ENCODE measurements at places on chromosomes 11 and 22.

DNA sequence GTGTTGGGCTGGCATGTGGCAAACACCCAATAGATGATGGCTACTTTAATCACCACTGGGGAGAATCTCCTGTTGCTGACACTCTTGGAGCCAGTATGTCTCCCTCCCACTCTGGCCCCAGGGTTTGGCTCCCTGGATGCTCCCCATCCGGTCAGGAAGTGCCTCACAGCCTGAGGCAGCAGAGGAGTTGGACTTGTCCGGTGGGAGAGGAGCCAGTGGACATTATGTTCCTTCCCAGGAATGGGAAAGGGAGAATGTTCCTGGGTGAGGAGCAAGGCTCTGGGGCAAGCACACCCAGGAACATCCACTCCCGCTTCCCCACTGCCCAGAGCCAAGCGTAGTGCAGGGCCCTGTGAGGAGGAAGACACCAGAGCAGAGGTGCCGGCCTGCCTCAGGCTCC is 84.6 kb upstream of the NAV2 start:
- DNase-seq = no peak

DNA sequence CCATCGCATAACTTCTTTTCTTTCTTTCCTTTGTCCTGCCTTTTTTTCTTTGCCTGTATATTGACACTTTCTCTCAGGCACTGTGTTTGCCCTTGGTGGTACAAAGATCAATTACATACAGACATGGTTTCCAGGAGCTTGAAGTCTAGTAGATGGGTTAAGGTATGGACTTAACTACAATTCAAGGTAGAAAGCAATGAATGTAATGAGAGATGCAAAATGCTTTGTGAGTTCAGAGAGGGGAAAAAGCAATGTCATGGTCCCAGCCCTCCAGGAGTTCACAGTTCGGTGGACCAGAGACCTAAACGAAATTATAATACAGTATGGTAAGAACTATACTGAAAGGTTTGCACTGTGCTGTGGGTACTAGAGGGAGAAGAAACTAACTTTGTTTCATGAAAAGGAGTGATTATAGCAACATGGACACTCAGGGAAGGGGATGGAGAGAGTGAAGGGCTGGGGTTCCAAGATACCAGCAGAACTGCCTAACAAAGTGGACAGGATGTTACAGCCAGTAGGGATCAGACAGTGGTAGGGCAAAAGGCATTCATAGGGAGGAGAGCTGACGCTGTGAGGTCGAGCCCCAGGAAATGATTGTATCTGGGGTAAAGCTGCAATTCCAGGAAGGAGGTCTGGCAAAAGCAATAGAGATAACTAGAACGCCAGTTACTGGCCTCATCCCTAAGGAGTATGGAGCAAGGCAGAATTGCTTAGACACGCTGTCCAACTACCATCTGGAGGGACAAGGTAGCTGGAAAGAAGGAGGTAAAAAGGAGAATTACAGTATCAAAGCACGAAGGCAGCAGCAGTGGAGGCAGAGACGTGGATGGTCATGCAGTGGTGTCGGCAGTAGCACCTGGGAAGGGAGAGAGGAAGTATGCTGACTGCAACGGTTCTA is 158.3 kb upstream of the MTMR2 start:
- DNase-seq = no peak

- no peak for DNase-seq
These were observed 382.6 kb downstream of the INSC start for GRCh38 chr11:15497366-15497765.

- no peak for DNase-seq
These were observed 21.0 kb upstream of the FBLN1 start for GRCh38 chr22:45481661-45482060.

- DNase-seq = no peak
These were observed 12.0 kb downstream of the STX3 start for GRCh38 chr11:59767225-59767611.

GRCh38 chr11:64592656-64593055 is 1.6 kb downstream of the SLC22A12 start:
- DNase-seq = no peak

DNA sequence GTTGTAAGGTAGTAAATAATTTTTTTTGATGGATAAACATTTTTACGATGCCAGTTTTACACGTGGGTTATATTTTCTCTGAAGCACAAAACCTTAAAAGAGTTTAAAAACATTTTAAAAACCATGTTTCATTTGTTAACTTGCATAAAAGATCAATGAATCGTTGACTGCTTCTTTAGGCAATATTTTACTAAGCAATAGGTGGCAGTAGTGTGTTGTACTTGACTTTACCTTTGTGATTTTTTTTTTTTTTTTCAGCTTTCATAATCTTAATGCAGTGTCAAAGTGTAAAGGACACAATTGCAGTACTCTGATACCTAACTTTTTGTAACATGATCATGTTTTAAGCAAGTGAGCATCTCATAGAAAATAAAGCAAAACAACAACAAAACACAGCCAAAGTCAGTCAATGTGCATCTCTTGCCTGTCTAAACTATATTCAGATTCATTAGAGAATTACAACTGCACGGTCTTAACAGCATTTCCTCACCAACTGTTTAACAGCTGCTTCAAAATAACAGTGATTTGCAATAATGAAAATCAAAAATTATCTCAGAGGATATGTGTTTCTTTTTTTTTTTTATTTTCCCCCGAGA is 27.7 kb downstream of the DNAJC24 start:
- DNase-seq = no peak

GRCh38 chr22:23225724-23226496 is 45.6 kb downstream of the BCR start:
- no peak for DNase-seq

- no peak for DNase-seq
These were observed 166.4 kb downstream of the ETS1 start for GRCh38 chr11:128420951-128421350.

DNA sequence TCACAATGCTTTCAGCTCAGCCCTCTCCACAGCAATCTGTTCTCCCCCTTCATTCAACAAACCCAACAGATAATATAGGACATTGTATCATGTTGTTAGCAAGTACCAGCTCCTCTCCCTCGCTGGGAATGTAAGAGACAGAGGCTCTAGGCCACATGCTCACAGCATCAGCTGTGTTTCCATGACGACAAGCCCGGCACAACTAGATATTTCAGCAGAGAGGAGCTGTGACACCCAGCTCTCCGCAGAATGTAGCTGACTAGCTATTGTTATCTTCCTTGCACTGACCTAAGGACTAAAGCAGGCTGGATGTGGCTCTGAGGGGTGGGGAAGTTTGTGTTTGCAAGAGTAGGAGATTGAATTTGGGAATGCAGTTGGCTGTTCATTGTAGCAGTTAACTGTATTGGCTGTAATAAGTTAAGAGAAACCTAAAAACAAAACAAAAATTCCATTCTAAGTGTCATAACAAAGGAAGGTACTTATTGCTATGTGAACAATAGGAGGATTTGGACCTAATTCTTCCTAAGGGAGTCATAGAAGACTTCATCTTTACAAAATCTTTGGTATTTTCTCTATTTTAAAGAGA is 28.0 kb upstream of the RRAS2 start:
- DNase-seq = peak; percentile 69

DNA sequence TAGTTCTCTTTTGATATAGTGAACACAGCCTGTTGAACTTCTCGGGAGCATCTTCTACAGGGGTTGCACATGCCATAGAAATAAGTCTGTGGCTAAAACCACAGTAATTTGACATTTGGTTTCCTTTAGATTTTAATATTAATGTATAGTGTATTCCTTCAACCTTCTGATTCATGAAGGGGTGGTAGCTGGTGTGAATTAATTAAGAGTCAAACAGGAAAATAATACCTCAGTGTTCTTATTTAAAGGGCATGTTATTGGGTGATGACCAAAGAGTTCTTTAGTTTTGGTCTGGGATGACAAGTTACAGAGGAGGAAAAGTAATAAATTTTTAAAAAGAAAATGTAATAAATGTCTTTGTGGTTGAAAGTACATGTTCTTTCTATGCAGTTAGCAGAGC is 86.8 kb downstream of the PDHX start:
- DNase-seq = no peak

DNA sequence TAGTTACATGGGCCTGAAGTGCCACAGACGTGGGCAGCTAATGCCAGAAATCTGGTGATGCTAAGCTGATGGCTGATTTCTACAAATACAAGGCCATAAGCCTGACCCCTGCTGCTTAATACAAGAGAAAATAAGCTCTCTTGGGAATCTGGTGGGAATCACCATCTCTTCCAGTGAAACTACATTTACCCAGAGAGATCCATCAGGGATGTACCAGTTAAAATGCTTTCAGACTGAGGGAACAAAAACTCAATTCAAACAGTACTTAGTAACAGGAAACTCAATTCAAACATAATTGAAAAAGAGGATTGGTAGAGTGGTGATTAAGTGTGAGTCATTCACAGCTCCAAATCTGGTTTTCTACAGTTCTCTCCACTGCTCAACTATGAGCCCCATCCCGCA is 1.7 kb upstream of the CAVIN3 start:
- no peak for DNase-seq

DNA sequence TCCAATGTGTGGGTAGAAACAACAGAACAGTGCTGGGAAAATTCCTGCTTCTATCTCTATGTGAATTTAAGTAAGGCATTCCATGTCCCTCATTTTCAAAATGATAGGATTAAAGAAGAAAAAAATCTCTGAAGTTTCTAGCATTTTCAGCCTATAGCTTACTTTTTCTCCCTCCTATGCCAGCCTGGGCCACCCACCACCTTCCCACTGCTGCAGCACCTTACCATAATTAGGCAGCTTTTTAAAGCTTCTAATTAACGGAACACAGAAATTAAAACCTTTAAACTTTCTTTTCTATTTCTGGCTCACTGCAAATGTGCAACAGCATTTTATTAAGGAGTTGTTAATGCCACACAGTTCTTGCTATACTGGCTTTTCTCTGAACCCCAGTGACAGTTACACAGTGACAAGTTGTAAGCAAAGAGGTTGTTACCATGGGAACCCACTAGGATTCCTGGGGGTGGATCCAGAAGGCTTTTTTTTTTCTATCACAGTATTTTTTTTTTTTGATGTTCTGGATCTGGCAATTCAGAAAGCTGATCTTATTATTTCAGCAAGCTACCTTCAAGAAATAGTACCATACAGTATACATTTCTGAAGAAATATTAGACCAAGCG is 20.2 kb downstream of the CELF1 start:
- DNase-seq = no peak

GRCh38 chr22:20524004-20524481 is 16.6 kb downstream of the MED15 start:
- DNase-seq = no peak

DNA sequence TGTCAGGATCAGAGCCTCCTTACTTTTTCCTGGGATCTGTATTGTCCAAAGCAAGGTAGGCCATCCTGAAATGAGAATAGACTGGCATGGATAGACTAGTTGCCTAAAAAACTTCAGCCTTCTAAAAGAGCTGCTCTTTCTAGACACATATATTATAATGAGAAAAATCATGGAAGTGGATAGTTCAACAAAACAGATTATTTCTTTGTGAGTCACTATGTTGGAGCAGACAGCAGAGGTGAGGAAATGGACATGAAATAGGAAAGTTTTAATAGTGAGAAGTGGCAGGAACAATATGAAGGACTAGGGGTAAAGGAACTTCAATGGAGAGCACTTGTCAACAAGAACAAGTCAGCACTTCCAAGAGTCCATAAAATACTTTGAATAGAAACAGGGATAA is 101.9 kb upstream of the ANO3 start:
- no peak for DNase-seq

- DNase-seq = no peak
These were observed 7.3 kb upstream of the OR51A2 start for GRCh38 chr11:4962816-4963215.

DNA sequence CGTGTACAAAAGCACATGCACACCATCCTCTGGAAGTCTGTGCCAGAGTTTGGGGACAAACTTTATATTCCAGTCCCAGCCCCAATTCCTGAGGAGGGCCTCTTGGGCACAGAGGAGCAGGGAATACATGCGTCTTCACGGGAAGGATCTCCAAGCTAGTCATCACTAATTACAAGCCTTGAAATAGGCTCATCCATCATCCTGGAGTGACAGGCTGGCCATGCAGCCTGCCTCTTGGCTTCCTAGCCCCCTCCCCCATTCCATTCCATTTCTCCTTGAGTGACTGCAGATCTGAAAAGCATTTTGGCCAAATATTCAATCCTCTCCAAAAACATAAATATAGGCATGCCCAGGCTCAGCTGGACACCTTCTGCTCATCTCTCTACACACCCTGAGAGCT is 24.8 kb downstream of the SERPING1 start:
- DNase-seq = no peak

DNA sequence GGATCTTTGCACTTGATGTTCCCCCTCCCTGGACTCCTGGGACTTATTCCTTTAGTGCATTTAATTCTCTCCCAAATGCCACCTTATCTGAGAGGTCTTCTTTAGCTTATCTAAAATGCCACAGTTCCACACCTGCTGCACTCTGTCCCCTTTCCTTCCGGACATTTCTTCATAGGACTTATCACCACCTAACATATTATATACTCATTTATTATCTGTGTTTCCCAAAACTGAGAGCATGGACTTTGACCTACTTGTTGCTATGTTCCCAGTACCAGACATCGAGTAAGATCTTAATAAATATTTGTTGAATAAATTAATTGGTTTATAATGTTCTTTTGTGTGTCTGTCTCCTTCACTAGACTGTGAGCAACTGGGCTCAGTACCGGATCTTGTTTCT is 585.3 kb downstream of the INSC start:
- no peak for DNase-seq

- DNase-seq = peak; percentile 49
These were observed 47.5 kb upstream of the CDON start for GRCh38 chr11:126109941-126110731.

GRCh38 chr11:120835601-120836228 is 188.2 kb upstream of the TBCEL start:
- DNase-seq = peak; percentile 49

GRCh38 chr22:47631571-47632102 is 869.2 kb downstream of the TBC1D22A start:
- DNase-seq = no peak

- DNase-seq = no peak
These were observed 20.1 kb upstream of the BDNF start for GRCh38 chr11:27720277-27720830.

DNA sequence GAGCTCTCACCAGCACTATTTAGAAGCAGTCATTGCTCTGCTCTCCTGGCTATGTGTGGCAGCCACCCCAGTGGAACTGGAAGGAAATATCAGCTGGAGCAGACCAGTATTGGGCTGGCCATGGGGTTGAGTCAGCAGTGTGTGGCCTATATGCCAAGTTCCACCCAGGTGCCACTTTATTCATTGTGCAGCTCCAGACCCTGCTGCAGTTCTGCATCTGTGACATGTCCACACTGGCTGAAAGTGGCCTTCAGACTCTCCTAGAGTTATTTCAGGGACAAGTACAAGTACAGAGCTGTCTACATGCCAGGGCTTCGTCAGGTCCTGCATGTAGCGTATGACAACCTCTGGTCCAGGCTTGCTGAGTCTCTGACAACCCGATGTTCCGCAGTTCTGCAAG is 55.2 kb downstream of the CABIN1 start:
- DNase-seq = no peak

DNA sequence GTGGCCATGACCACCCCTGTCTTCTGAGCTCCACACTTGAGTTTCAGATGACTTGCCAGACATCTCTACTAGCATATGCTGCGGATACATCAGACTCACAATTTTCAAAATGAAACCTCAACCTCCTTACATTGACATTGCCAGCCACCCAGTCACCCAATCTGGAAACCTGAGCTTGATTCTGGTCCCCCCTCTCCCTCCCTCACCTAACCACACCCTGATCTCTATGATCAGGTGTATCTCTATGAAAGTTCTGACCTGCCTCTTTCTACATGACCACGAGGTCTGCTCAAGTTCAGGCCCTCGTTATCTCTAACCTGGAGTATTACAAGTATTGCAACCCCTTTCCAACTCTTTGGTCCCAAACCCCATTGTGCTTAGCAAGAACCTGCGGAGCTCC is 254.1 kb downstream of the KIRREL3 start:
- no peak for DNase-seq

- no peak for DNase-seq
These were observed 364.2 kb downstream of the JRKL start for GRCh38 chr11:96753997-96754396.

Data from caudate nucleus (tissue), 63 donors.